Hematopoietic multipotent progenitor cell treated with erythropoietin and hydrocortisone succinate and interleukin-3 and kit ligand, for 15 days (in vitro differentiated cells): ENCODE measurements at places on chromosomes 6 and 20.

GRCh38 chr6:90140683-90141082, 156.0 kb downstream of the BACH2 start:
- no peak for DNase-seq

GRCh38 chr20:45564760-45565276, 14.3 kb downstream of the WFDC8 start:
- no peak for DNase-seq

- no peak for DNase-seq
Measured at GRCh38 chr6:87908978-87909811, 138.4 kb upstream of the SPACA1 start.

DNA sequence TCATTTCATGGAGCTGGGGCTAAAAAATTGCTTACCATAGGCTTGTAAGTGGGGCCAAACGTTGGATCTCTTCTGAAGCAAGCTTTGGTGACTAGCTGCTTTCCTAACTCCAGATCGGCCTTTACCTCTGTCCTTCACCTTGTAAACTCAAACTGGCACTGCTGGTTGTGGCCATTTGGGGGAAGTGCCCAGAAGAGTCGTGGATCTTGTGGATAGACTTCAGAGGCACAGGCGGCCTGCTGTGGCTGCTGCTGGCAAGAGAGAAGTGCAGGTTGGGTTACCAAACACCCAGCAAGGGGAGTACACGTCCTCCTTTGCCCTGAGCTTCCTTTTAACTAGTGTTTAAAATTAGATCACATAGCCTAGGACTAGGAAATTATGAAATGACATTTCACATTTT, 36.8 kb upstream of the KLHL31 start:
- no peak for DNase-seq

GRCh38 chr6:14009431-14009830, 84.7 kb downstream of the RNF182 start:
- DNase-seq = no peak

- DNase-seq = no peak
Measured at GRCh38 chr20:7113577-7114466, 346.3 kb downstream of the BMP2 start.

GRCh38 chr20:32436142-32436861, 78.2 kb downstream of the ASXL1 start:
- no peak for DNase-seq

GRCh38 chr20:24236963-24237362, 232.5 kb upstream of the SYNDIG1 start:
- no peak for DNase-seq

- no peak for DNase-seq
Measured at GRCh38 chr6:108161724-108162282, 4.0 kb upstream of the NR2E1 start.

GRCh38 chr20:7744411-7744810, 195.8 kb downstream of the HAO1 start:
- no peak for DNase-seq

GRCh38 chr20:38075161-38075998, 41.8 kb downstream of the RPRD1B start:
- no peak for DNase-seq

- no peak for DNase-seq
Measured at GRCh38 chr6:106163966-106164877, 78.1 kb downstream of the PRDM1 start.

- DNase-seq = no peak
Measured at GRCh38 chr6:145809785-145810184, 4.8 kb downstream of the FBXO30 start.

DNA sequence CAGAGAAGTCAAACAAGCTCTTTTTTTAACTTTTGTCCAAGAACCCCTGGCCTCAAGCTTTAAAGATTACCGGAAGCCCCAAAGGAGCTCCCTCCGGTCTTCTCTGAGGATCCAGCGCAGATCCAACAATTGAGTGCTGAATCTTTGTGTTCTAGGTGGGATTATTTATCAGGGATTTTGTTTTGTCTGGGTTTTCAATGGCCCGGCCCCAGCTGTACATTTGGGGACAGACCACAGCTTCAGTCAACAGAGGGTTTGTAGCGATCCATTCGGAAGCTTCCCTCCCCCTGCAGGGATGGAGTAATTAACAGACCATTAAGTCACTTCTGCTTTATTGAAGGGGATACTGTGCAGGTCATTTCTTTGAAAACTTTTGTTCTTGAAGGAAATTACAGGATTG, 7.8 kb downstream of the OLIG3 start:
- DNase-seq = no peak

DNA sequence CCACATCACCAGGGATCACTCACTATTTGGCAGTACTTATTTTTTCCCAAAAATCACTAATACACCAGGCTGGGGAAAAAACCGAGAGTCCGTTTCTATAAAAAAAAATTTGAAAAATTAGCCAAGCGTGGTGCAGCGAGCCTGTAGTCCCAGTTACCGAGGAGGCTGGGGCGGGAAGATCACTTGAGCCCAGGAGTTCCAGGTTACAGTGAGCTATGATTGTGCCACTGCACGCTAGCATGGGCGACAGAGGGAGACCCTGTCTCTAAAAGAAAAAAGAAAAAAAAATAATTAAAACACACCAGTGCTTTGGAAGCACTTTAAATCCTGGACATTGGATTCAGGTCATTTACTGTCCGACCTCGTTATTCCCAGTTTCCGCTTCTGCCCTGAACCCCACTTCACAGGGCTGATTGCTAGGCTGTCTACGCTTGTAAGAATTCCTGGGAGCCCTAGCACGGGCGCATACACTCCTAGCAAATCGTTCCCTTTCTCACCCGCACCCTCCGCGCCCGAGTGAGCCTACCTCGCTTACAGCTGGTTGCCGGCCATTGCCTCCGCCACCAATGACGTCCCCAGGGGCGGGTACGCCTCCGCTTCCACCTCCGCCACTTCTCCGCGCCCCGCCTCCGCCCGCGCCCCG, at the start of gene TPMT:
Gene TPMT, minus strand, starts transcription at position 571 of the 643 bp plus-strand sequence. CDS start 5,950 bp downstream, outside the sequence.
- DNase-seq = no peak

- DNase-seq = no peak
Measured at GRCh38 chr20:9281803-9282202, 212.9 kb downstream of the PLCB4 start.

DNA sequence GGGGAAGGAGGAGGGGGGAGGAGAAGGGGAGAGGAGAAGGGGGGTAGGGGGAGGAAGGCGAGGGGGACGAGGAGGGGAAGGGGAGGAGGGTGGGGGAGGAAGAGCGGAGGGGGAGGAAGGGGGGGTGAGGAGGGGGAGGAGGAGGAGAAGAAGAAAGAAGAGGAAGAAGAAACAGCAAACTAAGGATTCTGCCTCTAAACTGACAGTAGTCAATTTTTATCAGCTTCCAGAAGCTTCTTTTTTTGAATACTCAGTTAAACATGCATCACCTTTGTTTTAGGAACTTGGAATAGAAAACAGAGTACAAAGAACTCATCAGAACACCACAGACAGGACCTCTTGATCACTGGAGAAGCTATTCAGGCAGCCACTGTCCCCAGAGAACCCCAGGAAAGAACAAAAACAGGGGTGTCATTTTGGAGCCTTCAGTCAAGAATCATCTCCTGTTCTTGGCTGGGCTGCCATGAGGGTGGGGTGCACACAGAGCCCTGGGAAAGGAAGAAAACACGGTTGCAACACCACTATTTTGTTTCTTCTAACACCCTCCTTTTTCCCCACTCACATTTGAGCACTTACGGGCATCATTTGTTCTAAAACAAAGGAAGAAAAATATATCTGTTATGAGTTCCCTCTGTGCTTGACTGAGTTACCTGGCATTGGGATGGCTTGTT, 67.4 kb downstream of the TMEM170B start:
- DNase-seq = no peak

- DNase-seq = no peak
Measured at GRCh38 chr6:12324099-12324498, 33.9 kb downstream of the EDN1 start.

- no peak for DNase-seq
Measured at GRCh38 chr6:119170447-119171087, 92.1 kb upstream of the FAM184A start.

DNA sequence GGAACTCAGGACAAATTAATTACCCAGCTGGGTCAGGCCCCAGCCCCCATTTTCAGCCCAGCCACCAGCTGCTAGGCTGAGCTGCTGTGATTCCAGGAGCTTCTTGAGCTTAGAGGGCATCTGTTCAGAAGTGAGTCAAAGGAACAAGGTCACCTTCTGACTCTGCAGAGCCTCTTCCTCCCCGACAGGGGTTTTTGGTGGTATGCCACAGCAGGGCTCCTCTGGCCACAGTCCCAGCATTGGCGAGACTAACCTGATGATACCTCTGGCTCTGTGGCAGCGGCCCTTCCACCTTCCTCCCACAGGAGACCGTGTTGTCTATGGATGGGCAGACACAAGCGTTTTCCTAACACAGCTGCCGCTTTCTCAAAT, 39.7 kb downstream of the ZC3H12D start:
- no peak for DNase-seq

GRCh38 chr6:16413399-16413798, 175.0 kb downstream of the GMPR start:
- DNase-seq = no peak

DNA sequence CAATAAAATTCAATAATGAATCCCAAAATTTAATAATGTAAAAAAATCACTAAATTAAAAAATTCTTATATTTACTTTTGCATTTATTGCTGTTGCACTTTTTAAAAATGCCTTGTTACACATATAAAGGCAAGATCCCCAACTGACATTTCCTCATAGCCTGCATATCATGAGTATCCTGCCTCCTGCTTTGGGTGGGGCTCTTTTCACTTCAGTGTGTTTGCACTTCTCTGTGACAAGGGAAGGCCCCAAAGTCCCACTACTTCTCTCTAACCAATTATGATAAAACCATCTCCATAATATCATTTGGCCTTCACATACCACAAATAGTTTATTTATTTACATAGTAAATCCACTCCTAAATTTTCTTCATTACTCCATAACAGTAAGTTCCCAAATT, 446.1 kb upstream of the MARCKS start:
- no peak for DNase-seq

- no peak for DNase-seq
Measured at GRCh38 chr6:37288247-37288646, 30.3 kb upstream of the TMEM217 start.

GRCh38 chr6:4522453-4522852, 253.8 kb upstream of the CDYL start:
- no peak for DNase-seq

GRCh38 chr20:4671015-4671414, 50.7 kb upstream of the PRND start:
- DNase-seq = no peak

GRCh38 chr6:158448856-158449255, 111.0 kb upstream of the TMEM181 start:
- DNase-seq = no peak

- no peak for DNase-seq
Measured at GRCh38 chr6:133746417-133746770, 142.5 kb upstream of the TCF21 start.

GRCh38 chr6:40244699-40245098, 310.4 kb upstream of the MOCS1 start:
- DNase-seq = no peak

- no peak for DNase-seq
Measured at GRCh38 chr20:58433759-58434158, 44.7 kb downstream of the VAPB start.

- DNase-seq = no peak
Measured at GRCh38 chr20:56843817-56844216, 214.7 kb downstream of the TFAP2C start.

GRCh38 chr6:126625019-126625418, 285.1 kb downstream of the CENPW start:
- no peak for DNase-seq

GRCh38 chr6:24226541-24226940, 100.5 kb downstream of the NRSN1 start:
- no peak for DNase-seq

DNA sequence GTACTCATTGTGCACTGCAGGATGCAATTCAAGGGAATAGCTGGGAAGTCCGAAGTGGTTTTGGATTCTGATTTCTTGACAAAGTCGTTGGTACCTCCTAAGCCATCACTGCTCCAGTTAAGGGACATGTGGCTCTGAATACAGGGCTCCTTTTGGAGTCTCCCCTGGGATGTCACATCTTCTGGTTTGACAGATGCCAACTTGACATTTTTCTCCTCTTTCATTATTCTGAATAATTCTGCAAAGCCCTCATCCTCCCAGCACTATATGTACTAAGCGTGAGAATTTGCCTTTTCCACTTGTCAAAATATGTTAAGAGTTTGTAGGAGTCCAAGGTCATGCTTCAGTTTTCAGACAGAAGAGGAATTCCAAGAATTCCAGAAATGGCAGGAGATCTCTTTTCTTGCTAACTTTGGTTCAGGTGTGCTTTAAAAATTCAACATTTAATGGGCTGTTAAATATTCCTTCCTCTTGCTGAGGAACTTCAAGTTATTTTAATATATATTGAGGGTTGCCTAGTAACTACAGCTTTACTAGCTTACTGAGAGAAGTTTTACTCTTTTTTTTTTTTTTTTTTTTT, 38.7 kb downstream of the DOK5 start:
- DNase-seq = no peak

GRCh38 chr6:150738092-150738629, 127.3 kb upstream of the MTHFD1L start:
- no peak for DNase-seq

- DNase-seq = no peak
Measured at GRCh38 chr20:13121840-13122515, 99.1 kb upstream of the ISM1 start.

GRCh38 chr6:119720160-119720559, 370.6 kb upstream of the MAN1A1 start:
- peak; percentile 14 for DNase-seq

DNA sequence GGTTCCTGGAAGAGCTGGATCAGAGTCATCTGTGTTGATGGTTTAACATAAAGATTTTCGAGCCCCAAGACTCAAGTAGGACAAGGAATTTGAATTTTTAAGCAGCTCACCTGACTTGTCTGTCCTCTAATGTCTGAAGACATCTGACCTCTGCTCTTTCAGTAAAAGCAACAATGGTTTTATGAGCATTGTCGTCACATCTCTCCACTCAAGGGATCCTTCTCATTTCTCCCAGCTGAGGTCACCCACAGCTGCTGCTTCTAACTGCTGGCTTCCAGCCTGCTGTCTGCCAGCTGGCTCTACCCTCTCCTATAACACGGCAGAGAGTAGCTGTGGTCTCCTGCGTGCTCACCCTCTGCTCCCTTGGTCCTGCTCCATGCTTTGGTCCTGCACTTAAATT, 24.7 kb upstream of the HDAC2 start:
- DNase-seq = no peak

- DNase-seq = no peak
Measured at GRCh38 chr6:63546236-63546635, 26.0 kb upstream of the LOC128125822 start.

- DNase-seq = no peak
Measured at GRCh38 chr6:14707276-14707675, 538.6 kb upstream of the JARID2 start.
